Germinal center (tissue), 1 donor: ENCODE measurements at places on chromosomes 4 and X.

GRCh38 chr4:52873191-52873590 is 11.1 kb downstream of the RASL11B start:
- no peak for DNase-seq

GRCh38 chrX:128020701-128021100 is 31.5 kb downstream of the ACTRT1 start:
- no peak for DNase-seq

DNA sequence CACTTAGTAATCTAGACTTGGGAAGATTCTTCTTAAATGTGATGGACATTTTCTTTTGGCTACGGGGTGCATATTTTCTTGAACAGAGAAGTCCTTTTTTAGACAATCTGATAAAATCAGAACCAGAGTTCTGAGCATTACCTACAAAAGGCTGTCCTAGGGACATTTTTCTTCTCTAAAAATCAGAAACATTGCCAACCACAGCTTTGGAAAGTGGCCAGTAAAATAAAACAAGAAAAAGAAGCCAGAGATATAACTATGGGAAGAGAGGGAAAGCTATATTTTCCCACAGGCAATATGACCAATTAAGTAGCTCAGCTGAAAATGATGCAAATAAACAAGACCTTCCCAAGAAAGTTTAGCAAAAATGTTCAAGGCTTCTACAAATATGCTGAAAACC is 55.9 kb downstream of the MXRA5 start:
- no peak for DNase-seq

DNA sequence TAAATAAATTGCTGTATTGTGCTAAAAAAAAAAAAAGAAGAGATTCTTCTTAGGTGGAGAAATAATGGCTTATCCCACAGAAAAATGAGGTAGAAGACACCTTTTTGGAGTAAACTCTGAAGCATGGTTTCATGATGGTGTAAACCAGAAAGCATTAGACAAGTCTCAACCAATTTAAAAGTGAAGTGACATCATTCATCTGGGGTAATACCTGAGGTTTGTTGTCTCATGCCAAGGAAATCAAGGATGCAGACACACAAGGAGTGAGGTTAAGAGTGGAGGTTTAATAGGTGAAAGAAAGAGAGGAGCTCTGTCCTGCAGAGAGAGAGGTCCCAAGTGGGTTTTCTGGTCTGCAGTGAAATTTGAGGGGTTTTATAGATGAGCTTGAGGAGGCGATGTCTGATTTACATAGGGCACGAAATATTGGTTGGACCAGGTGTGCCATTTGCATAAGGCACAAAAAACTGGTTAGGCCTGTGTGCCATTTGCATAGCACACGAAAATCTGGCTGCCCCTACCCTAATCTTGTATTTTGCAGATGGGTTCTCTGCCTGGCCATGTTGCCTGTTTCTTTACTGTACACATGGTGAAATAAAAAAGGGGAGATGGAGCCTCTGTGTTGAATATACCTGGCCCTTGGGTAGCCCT is 25.0 kb upstream of the CWH43 start:
- no peak for DNase-seq

- no peak for DNase-seq
Measured at GRCh38 chr4:109947457-109947856, 34.8 kb downstream of the EGF start.

- DNase-seq, result peak; percentile 75
Measured at GRCh38 chr4:140252742-140253555, 99.0 kb upstream of the MAML3 start.

GRCh38 chr4:40240040-40240653 is 43.3 kb downstream of the RHOH start:
- no peak for DNase-seq
